ENCODE measurements at places on chromosomes 3 and 15.

GRCh38 chr3:13112521-13113345, 39.5 kb upstream of the IQSEC1 start:
- no peak for DNase-seq

- DNase-seq: no peak
These were observed 1.0 kb downstream of the LRCH3 start for GRCh38 chr3:197791892-197792647.

DNA sequence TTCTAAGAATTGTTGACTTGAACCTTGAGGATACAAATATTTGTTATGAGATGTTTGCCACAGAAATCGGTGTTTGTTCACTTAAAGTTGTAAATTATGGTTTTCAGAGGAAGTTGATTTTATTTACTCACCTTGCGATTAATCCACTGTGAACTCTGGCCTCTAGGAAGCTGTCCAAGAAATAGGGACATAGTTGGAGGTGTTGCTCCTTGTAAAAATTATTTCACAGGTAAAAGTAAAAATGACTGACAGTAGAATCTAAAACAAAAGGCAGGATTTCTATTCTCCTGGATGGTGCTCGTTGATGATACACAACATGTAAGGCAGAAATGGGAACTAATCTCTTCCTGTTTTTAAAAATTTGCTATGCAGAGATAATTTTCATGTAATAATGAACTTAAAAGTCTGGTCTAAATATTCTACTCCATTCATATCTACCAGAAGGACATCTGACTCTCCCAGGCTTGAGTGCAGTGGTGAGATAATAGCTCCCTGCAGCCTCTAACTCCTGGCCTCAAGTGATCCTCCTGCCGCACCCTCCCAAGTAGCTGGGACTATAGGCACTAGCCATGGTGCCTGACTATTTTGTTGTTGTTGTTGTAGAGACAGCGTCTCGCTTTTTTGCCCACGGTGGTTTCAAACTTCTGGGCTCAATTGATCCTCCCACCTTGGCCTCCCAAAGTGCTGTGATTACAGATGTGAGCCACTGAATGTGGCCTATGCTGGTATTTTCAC, 17.1 kb upstream of the LZTFL1 start:
- no peak for DNase-seq

DNA sequence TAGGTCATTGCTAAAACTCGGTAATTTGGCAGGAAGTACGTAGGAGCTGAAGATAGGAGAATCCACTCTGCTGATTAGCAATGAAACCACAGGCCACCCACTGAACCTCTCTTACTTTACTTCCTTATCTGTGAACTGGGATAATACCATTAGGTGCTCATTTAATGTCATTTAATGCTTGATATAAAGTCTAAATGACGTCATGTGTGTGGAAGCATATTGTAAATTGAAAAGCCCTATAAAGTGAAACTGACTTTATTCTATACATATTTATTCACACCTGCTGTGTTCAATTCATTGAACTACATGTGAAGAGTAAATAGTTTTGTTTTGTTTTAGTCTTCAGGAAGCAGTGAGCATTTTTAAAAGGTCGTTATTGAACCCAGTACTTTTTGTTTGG, 137.5 kb downstream of the CNTN4 start:
- DNase-seq: no peak

- DNase-seq: no peak
These were observed 18.5 kb downstream of the MINAR1 start for GRCh38 chr15:79450648-79451047.

GRCh38 chr15:52787123-52787503, 3.0 kb downstream of the ONECUT1 start:
- no peak for DNase-seq

GRCh38 chr3:84223512-84223911, 735.3 kb upstream of the CADM2 start:
- DNase-seq: no peak

DNA sequence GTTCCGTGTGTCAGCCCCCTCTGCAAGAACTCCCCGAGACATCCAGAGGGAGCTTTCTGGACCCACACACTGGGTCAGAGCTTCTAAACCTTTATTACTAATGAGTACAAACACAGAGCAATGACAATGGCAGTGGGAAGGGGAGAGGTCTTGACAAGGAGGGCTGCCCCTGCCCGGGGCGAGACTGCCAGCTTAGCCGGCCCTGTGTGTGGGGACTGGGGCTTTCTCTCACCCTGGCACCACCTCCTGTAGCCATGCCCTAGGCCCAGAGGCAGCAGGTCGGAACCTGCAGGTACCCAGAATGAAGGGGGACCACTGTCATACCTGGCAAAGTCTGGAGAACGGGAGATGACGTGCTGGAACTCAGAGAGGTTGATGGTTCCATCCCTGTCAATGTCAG, 3.1 kb downstream of the CIB1 start:
- DNase-seq: no peak

GRCh38 chr3:161372321-161373260, 1.3 kb upstream of the SPTSSB start:
- DNase-seq: peak; percentile 64

- DNase-seq: no peak
These were observed 44.0 kb downstream of the PDE8A start for GRCh38 chr15:85025516-85026251.

- no peak for DNase-seq
These were observed 2.9 kb downstream of the USP50 start for GRCh38 chr15:50543556-50543955.

- DNase-seq: no peak
These were observed 101.3 kb downstream of the DPH6 start for GRCh38 chr15:35444557-35445204.

DNA sequence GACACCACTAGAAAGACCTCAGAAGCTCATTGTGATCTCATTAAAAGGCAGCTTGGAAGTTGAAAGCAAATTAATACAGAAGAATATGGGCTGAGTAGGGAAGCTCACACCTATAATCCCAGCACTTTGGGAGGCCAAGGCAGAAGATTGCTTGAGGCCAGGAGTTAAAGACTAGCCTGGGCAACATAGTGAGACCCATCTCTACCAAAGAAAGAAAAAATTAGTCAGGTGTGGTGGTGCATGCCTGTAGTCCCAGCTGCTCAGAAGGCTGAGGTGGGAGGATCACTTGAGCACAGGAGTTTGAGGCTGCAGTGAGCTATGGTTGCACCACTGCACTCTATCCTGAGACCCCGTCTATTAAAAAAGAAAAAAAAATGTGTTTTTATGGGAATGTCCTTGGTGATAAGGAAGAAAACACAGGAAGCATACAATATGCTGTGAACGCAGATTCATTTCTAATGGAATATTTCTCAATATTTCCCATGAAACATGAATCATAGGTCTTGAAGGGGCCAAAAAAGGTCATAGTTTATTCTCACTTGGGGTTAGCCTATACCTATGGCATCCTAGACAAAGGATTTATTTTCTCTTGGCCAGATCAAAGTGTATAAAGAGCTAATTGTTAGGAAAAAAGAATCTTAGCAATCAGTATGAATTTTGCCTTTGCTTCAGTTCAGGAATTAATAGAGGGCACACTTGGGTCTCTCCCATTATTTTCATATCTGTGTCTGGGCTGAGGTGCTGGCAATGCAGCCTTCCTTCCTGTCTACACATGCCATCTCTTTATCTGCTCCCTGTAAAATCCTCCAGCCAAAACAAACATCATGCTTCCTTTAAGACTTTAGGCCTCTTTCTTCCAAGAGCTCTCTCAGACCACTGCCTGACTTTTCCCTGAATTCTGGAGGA, 98.2 kb downstream of the FNDC3B start:
- DNase-seq: no peak

DNA sequence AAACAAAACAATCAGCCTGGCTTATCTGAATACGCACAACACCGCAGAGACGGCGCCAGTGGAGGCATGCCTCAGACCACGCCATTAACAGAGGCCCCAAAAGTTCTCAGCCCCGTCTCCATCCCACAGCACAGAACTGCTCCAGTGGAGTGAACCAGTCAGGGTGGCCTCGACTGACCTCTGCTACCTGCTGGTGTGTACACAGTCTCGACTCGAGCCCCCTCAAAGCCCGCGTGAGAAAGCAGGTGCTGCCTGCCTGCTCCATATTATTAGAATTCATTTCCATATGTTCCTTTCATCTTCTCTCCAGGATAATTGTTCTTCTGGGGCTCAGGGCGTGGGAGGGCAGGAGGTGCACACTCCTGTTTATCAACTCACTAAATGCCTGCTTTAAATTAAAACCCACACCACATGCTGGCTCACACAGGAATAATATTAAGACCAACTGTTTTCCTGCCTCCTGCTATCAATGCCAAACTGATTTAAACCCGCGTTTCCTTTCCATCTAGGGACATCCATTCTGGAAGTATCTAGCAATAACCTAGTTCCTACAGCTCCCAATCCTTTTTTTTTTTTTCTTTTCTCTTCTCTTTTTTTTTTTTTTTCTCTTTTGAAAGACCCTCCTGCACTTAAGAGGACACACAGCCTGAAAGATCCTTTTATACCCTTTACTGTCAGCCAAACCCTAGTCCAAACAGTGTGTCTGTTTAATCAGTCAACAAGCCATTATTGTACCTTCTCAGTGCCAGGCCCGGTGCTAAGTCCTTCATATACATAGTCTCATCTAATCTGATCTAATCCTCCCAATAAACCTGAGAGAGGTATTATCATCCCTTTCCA, 101.2 kb downstream of the TLE3 start:
- DNase-seq: no peak

DNA sequence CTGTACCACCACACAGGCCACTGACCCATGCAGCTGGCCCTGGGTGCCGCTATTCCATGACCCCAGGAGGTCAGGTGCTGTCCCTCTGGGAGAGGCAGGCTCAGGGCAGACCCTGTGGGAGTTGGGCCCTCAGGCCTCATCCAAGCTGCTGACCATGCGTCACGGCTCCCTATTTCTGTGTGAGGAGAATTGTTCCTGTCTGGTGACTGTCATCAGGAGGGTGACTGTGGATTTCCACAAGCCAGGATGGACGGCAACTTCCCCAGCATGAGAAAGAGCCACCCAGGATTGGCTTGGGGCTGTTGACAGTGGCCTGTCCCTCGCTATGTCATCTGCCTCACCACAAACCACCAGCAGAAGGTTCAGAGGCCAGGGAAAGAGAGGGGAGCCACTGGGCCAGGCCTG, 41.4 kb downstream of the ZDHHC19 start:
- no peak for DNase-seq

- DNase-seq: no peak
These were observed 3.4 kb upstream of the RFTN1 start for GRCh38 chr3:16516695-16517481.

- DNase-seq: no peak
These were observed 28.1 kb downstream of the SPINK8 start for GRCh38 chr3:48305396-48305795.

DNA sequence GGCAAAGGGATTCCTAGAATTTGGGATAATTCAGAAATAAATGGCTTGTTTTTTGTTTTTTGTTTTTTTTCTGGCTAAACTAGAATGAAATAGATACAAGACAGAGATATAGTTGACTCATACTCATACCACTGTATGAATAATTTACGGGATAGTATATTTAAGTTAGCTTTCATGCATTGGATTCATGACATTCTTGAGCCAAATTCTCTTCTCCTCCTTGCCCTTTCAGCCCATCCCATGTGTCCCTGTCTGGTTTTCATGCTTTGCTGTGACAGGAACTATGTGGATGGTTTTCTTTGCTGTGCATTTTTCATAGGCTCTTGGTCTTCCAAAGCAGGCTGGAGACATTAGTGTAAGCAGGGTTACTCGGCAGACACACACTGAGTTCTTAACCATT, 66.6 kb upstream of the UMPS start:
- DNase-seq: no peak

DNA sequence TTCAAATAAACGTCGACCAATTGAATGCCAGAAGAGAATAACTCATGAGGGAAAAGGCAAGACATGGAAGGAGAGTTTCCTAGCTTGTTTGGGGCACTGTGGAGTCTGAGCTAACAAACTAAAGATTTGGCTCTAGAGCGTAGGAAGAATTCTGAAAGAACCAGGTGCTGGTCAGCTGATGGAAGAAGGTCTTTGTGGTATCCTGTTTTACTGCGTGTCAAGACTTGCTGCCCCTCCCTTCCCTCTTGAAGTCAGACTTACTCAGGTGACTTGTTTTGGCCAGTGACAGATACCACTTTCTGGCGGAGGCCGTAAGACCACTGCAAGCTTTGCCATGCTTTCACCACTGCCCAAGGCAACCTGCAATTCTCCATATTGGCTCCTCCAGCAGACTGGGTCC, 673 bp upstream of the HCLS1 start:
- DNase-seq: no peak

DNA sequence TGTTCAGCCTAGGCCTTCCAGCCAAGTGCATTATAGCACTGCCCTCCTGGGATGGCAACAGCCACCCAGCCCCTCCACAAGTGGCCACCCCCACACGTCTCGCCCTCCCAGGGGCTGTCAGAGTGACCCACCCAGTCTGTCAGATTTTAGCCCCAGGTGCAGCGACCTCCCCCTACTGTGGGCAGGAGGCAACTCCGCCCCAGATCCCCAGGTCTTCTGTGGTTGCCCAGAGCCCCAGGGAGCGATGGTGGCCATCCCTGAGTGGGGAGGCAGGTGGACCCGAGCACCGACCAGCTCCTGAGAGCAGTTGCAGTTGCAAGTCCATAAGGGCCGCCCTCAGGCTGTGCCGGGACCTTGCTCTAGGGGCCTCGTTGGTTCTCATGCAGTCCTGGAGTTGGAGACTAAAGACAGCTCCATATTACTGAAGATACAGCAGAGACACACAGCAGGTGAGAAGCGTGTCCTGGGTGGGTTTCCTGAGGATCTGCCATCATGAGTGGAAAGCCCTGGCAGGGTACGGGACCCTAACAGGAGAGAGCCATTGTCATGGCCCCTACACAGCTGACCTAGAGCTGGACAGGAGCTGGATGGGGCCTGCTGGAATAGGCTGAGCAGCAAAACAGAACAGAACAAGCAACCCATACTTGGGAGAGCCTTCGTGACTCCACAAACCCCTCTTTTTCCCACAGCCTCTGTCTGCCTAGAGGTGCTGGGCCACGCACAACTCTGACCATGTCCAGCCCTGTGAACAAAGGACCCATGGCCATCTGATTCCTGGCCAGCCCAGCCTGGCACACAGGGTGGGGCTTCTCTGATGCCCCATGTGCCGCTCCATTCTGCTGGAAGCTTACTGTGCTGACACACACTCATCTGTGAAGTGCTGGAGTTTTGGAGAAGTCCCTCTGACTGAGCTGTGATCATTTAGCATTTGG, 110.3 kb upstream of the ALDH1A3 start:
- no peak for DNase-seq
